GM13977 (cell line): ENCODE measurements at places on chromosomes 7 and 10.
A peak's percentile ranks its signal among the peaks of the same experiment; 100 is the strongest.

DNA sequence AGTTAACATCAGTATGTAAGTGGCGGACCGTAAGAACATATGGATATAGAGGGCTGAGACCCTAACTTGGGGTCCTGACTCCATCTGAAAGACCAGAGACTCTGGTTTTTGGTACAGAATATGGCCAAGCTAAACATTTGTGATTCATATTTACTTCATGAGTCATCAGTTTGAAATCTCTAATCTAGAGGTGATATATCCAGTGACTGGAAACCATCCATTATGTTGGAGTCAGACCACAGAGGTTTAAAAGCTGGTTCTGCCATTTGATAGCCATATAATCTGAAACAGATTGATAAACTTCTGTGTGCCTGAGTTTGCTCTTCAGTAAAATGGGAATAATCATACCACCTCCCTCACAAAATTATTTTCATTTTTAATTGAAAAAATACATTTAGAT lies 505.3 kb downstream of the SORCS3 start:
- DNase-seq, result no peak

GRCh38 chr10:14686356-14686755 lies 88.3 kb downstream of the FAM107B start:
- DNase-seq, result no peak

DNA sequence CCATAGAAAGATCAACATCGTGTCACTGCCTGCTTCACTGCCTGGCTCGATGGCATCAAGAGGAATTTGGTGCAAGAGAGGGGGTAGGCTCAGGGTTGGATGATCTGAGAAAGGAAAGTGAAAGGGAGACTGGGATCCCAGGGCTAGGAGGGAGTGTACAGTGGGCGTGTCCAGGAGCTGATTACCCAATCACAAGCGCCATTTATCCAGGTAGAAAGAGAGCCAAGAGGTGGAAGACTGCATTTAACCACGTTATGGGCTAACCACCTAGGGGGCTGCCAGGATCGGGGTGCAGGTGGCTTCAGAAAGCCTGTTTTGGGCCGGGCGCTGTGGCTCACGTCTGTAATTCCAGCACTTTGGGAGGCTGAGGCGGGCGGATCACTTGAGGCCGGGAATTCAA lies 10.3 kb downstream of the PODXL start:
- DNase-seq, result no peak

- DNase-seq, result no peak
Measured at GRCh38 chr10:10530313-10530712, 487.4 kb upstream of the CELF2 start.

DNA sequence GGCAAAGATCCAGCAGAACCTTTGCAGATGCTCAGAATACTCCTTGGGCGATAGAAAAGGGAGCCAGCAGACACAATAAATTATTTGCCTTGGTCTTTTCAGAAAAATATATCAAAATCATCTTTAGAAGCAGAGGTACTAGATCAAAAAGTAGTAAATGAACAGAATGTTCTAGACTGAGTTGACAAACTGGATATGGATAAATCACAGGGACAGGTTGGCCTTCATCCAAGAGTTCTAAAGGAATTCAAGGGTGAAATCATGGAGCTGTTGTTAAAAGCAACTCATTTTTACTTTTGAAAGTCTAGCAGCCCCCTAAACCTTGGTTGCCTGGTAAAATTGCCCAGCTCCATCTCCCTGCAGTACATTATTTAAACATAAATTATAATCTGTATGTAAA lies 99.1 kb downstream of the PLCE1 start:
- DNase-seq, result no peak

DNA sequence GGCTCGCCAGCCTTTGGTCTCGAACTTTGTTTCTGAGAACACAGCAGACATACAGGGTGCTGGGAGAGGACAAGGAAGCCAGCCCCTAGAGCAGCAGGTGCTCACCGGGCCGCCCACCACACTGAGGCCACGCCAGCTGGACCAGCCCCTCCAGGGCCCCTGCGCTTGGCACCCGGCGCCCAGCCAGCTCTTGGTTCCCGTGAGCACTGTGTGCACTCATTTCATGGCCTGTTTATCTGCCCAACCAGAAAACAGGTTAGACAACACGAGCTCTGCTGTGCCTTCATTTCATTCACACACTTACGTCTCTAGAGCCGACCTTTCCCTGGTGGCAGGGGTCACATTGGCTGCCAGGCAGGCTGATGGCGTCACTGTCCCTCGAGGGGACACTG lies 104.0 kb downstream of the CYTH3 start:
- DNase-seq, result no peak

GRCh38 chr7:27606270-27607209 lies 56.1 kb downstream of the HIBADH start:
- no peak for DNase-seq

DNA sequence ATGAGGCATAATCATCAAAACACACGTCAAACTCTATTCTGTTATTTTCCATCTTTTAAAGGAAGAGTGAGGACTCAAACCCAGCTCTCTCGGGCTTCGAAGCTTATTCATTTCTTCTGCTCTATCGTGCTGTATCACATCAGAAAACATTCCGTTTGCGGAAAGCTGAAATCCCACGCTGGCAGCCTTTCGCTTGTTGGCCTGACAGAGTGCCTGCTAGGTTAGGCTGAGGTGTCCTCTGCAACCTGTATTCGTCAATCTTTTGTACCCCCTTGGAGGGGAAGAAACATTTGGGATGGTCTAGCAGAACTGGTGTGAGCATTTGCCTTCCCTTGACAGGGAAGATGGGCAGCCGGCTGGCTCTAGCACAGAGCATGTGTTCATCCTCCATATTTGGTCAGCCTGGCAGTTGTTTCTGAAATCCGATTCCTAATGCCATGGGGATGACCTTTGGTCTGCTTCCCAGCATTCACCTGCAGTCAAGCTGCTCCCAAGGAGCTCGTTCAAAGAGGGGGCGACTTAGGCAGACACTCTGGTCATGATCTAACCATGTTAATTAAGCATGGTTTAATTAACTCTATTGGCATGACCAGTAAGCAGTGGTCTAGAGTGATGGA lies 55.2 kb downstream of the TACC2 start:
- DNase-seq, result no peak

DNA sequence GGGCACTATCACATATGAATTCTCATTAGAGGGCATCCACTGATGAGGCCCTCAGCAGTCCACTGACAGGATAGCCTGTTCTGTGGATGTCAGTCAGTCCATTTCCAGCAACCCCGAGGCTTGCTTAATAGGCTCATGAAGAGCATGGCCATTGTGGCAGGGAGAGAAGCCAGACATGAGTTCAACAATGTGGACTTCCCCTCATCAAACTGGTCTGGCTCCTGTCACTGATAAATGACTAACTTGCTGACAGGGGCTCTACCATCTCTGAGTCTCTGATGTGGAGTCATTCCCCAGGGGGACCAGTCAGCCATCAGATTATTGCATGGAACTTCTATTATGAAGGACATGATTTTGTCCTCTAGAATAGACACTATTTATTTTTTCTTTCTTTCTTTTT lies 19.8 kb upstream of the TRIL start:
- DNase-seq, result no peak

DNA sequence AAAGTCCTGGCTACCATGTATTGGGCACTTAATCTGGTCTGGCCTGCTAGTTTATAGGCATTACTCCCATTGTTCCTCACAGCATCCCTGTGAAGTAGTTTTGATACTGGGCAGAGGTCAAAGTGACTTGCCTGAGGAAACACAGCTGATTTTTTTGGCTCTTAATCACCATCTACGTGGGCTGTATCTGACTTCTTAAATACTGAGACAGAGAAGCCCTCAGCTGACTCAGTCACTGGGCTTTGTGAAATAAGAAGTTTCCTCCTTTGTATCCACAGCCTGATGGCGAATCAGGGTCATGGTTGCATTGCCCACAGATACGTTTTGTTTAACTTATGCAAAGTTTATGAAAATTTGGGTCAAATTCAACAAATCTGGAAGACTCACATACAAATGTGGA lies 13.2 kb downstream of the TACR2 start:
- no peak for DNase-seq

GRCh38 chr10:96494694-96495093 lies 19.0 kb downstream of the TLL2 start:
- DNase-seq, result no peak

GRCh38 chr7:100127866-100128636 lies 1.3 kb downstream of the MBLAC1 start:
- DNase-seq, result peak; percentile 47

GRCh38 chr10:93873420-93874115 lies 20.2 kb upstream of the SLC35G1 start:
- no peak for DNase-seq

GRCh38 chr7:111953611-111954010 lies 252.6 kb downstream of the DOCK4 start:
- no peak for DNase-seq

DNA sequence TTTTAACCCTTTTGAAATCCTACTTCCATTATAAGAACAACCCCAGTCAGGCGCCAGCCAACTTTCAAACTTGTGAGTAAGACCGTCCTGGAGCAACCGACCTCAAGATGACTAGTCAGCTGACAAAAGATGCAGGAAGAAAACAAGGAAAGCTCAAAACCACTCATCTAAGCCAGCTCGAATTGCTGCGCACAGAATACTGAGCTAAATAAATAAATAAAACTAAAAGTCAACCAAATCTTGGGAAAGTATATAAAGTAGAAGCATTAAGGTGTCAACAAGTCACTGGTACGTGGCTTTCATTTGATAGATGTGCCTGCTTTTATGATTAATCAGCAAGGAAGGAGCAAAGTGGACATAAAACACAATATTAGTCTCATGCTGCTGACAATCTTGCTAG lies 1269.8 kb downstream of the XPNPEP1 start:
- no peak for DNase-seq
